Stimulated activated CD4-positive, alpha-beta T cell treated with anti-CD3 and anti-CD28 coated beads, Interleukin-1b, Interleukin-23, amount 100 ng/mL, for 1 hour (primary cell): ENCODE measurements at places on chromosomes 3 and 15.

GRCh38 chr15:34360298-34360697 lies 6.7 kb downstream of the LPCAT4 start:
- DNase-seq: no peak

DNA sequence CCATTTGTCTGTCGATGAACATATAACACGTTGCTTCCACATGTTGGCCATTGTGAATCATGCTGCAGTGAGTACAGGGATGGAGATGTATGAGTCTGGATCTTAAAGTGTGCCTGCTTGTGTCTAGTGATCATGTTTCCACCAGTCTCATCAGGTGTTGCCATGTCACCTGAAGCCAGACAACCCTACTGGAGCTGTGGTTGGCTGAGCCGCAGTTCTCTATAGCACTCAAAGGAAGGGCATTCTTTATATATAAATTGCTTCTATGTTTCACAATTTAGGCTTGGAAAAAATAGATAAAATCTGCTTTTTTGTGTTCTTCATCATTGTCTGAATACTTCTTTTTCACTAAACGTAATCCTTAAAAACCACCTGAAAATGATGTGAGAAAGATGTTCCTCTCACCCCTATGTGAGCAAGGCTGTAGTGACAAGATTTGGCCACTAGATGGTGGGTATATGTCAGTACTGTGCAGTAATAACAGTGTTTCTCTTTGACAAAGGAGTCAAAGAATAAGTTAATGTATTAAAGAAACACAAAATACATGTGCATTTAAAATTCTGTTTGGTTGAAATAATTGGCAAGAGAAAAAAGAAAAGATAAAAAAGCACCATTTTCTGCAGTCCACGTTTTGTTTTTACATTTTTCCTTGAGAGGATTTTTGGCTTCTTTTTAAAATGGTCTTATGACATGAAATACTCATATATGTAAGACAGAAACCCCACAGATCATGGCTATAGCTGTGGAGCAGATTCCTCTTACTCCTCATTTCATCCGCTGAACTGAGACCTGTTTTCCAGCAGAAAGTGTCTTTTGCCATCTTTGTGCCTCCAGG lies 394.5 kb upstream of the DPPA4 start:
- DNase-seq: peak; percentile 41

- DNase-seq: peak; percentile 24
Observed at GRCh38 chr15:44584162-44584749, 47.3 kb downstream of the EIF3J start.

DNA sequence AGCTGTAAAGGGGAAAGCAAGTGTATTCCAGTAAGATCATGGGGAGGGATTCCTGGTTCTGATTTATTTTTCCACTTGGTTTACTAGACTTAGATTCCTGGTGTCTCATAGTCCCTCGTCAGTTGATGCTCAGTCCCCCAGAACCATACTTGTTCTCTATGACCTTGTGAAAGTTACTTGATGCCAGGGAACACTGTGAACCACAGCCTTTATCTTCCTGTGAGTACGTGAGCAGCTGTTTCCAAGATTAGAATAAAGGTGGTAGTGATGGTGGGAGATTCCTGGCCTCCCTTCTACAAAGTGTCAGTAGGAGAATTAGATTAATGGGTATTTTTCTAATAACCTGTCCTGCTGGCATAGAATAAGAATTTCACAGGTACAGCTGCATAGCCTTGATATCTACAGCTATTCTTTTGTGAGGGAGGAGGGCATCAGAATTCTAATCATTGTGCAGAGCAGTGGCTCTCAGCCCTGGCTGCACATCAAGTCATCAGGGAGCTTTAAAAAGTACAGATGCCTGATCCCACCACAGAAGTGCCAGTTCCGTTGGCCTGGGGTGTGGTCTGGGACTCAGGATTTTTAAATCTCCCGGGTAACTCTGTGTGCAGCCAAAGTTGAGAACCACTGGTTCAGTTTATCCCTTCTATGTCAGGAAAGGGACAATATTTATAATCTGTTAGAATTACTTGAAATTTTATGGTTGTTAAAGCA lies 20.0 kb downstream of the GPD1L start:
- no peak for DNase-seq

DNA sequence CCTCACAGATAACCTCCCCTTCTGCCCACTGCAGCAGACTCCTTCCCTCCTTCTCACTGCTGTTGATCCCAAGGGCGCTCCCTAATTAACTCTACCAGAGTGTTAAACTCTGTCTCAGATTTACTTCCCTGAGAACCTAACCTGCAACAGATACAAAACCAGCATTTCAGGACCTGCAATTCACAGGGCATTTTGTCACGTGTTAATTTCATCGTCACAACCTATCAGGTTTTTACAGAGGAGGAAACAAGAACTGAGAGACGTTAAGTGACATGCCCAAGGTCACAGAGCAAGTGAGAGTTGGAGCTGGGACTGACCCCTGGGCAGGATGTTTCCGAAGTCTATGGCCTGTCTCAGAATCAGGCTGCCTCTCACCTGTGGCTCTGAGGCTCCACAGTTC lies 223.9 kb downstream of the UACA start:
- no peak for DNase-seq

DNA sequence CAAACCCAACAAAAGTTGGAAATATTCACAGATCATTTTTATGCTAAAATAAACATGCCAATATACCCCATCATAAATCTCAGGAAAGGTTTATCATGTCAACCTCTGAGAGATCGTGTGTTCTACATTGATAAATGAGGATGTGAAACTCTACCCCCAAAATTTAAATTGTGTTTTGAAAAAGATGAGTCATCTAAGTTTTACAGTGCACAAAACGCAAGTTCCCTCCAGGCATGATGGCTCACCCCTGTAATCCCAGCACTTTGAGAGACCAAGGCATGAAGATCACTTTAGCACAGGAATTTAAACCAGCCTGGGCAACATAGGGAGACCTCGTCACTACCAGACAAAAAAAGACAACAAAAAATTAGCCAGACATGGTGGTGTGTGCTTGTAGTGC lies 1487.0 kb upstream of the GBE1 start:
- no peak for DNase-seq

GRCh38 chr3:99747915-99748314 lies 69.7 kb upstream of the CMSS1 start:
- no peak for DNase-seq

GRCh38 chr3:194330160-194330559 lies 21.0 kb downstream of the CPN2 start:
- no peak for DNase-seq

- no peak for DNase-seq
Observed at GRCh38 chr3:148694116-148694515, 3.6 kb upstream of the AGTR1 start.

- no peak for DNase-seq
Observed at GRCh38 chr3:60636846-60637245, 614.4 kb downstream of the FHIT start.

DNA sequence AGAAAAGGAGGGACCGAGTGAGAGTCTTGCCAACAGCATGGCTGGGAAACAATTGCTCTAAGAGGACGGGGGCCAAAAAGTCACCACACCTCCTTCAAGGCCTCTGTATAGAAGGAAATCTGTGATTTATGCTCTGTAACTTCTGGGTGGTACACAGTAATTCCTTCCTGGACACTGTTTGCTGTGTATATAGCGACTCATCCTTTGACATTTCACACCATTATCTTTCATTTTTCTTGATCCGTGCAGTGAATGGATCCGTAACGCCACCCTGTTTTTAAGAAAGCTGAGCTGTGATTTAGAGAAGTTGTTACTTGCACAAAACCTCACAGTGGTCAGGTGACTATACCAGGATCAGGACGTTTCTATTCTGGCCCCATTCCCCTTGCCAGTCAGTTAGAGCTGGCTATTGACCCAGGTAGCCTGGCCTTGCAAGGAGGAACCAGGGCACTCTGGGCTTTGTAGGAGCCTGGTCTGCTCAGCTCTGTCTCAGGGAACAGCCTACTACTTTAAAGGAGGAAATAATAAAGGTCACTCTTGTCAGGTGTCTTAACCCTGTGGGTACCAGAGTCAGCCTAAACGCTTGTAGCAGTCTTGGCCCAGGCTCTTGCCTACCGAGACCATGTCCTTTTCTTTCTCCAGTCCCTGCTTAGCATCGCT lies 86.5 kb upstream of the MYZAP start:
- DNase-seq: no peak

- no peak for DNase-seq
Observed at GRCh38 chr15:32878342-32878741, 160.5 kb downstream of the GREM1 start.

DNA sequence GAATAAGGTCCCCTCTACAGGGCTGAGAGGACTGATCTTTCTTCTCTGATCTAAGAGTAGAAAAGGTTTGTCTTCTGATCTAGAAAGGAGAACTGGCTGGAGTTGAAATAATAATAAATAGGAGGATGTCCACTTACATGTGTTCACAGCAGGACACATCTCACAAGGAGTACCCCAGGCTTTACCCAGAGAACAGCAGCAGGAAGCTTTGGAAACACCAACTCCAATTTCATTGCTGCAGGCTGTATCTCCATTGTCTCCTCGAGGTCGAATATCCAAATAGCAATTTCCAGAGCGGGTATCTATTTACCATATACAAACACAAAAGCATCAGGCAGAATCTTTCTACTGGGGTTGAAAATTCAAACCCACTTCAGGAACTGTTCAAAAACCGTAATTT lies 136.6 kb downstream of the DUT start:
- DNase-seq: no peak

- no peak for DNase-seq
Observed at GRCh38 chr3:168049367-168049974, 46.3 kb downstream of the GOLIM4 start.
